ENCODE measurements at places on chromosomes 6 and 20. TPM values are rescaled to one million over a fixed set of nuclear protein-coding genes. Genes with fewer than 3 reads are reported as not detected.

PNRC1 gene
- 108 TPM for polyA plus RNA-seq

TNXB gene
- 4.9 TPM for polyA plus RNA-seq

EMILIN3 gene
- polyA plus RNA-seq: 8.2 TPM

ATP6V1G2 gene
- polyA plus RNA-seq: 6.4 TPM

ABHD16B gene
- not detected for polyA plus RNA-seq

PRICKLE4 gene
- polyA plus RNA-seq: 6.5 TPM

CST5 gene
- polyA plus RNA-seq: 0.32 TPM

ARFGEF3 gene
- 4.8 TPM for polyA plus RNA-seq

SAPCD1 gene
- 12.9 TPM for polyA plus RNA-seq

TRIM15 gene
- polyA plus RNA-seq: 0.16 TPM

TAPBP gene
- 42.3 TPM for polyA plus RNA-seq

MYL9 gene
- polyA plus RNA-seq: 216 TPM

TMEM200A gene
- 23.6 TPM for polyA plus RNA-seq

FAM209B gene
- 0.43 TPM for polyA plus RNA-seq

CYP24A1 gene
- polyA plus RNA-seq: 0.89 TPM

FRMD1 gene
- polyA plus RNA-seq: 13.5 TPM

ILRUN gene
- 48.5 TPM for polyA plus RNA-seq

IL17F gene
- polyA plus RNA-seq: 0.44 TPM

FLRT3 gene
- polyA plus RNA-seq: 137 TPM

MAK gene
- polyA plus RNA-seq: 1.4 TPM

COL10A1 gene
- 0.38 TPM for polyA plus RNA-seq

HTR1E gene
- 0.68 TPM for polyA plus RNA-seq

ITCH gene
- 38.9 TPM for polyA plus RNA-seq

BMP5 gene
- 3.2 TPM for polyA plus RNA-seq

C6orf15 gene
- not detected for polyA plus RNA-seq
